ENCODE measurements at places on chromosomes 16 and 17.

- DNase-seq: no peak
Observed at GRCh38 chr16:8541868-8542267, 48.4 kb downstream of the TMEM114 start.

DNA sequence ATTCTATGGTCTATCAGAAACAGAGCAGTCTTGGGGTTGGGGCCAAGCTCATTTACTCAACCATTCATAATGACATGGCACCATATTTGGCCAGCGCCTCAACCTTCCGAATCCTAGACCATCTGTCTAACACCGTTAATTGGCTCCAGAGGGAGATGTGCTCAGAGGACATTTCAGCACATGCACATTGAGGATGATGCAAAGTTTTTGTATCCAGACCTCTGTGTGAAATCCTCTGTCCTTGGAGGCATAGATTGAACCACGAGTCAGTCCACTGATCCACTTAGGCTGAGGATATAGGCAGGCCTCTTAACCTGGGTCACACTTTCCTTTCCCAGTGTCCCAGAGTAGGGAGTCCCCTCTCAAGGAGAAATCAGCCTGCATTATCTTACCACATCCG is 85.5 kb downstream of the SHISA6 start:
- no peak for DNase-seq

DNA sequence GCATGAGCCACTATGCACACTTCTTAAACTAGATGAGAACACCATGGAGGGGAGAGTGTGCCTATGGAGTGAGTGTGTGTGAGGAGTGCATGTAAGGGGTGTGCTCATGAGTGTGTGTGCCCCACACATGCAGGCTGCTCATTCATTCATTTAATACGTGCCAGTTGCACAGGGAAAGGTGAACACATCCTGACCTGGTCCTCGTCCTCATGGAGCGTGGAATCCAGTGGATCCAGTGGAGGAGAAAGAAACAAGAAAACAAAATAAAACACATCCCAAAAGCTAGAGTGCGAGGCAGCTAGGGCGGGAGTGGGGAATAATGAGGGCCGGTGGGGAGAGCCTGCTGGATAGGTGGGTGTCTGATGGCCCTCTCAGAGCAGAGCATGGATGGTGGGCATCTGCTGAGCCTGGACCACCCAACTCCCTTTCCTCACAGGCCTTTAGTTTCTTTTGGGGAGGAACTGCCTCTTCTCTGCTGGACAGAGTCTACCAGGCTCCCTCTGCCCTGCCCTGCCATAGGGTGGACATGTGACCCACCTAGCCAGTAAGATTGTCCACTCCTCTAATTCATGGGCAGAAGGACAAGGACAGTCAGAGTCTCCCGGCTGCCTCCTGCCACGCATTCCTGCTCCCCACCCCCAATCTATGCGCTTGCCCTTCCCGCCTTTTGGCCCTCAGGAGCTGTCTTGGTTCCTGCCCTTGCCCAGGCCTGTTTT is 204.3 kb downstream of the RAB11FIP4 start:
- no peak for DNase-seq

- DNase-seq: no peak
Observed at GRCh38 chr17:80223838-80224497, 3.7 kb downstream of the SLC26A11 start.

DNA sequence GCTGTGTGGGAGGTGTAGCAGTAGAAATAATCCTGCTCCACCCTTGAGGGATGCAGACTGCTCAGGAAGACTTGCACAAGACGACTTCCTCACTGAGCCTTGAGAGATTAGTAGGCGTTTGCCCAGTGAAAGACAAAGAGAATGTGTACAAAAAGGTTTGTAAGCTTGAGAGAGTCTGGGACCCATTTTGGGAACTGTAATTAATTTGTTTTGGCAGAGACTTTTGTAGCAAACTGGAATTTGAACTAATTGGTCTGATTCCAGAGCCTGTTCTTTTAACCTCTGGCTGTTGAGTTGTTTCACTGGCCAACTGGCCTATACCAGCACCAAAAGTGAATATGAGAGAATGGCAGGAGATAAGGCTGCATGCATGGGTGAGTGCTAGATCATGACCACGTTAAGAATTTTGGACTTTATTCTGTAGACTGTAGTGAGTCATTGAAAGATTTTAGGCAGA is 75.5 kb downstream of the AATF start:
- no peak for DNase-seq

DNA sequence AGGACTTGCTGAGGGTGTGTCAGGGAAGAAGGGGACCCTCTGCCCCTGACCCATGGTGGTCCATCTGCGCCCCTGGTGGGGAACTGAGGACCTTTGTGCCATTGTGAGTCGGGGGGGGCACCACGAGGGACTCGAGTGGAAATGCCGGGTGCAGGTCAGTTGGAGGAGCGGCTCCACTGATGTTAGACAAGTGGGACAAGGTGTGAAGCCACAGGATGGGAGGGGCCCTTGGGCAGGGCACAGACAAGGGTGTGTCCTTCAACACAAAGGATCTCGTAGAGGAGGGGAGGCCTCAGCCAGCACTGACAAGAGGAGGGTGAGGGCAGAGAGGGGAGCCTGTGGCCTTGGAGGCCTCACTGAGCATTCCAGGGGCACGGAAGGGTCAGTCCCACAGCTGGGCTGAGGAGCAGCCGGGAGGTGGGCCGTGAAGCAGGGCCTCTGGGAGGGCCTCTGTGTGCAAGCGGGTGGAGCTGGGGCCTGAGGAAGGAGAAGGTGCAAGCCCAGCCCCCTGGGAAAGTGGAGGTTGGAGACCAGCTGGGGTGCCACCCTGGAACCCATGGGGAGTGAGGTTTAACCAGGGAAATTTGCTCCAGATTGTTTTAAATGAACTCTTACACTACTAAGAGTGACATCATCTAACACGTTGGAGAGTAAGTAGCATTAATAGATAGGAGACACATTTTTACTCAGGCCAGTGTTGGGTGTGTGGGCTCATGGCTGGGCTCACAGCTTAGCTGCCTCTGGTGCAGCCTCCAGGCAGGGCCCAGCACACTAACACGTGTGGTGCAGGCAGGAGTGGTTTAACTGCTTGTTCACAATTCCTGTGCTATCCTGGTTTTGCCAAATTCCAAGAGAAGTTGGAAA is 27.9 kb downstream of the NARF start:
- DNase-seq: no peak

- DNase-seq: no peak
Observed at GRCh38 chr16:769934-770333, 9.4 kb downstream of the MSLN start.

DNA sequence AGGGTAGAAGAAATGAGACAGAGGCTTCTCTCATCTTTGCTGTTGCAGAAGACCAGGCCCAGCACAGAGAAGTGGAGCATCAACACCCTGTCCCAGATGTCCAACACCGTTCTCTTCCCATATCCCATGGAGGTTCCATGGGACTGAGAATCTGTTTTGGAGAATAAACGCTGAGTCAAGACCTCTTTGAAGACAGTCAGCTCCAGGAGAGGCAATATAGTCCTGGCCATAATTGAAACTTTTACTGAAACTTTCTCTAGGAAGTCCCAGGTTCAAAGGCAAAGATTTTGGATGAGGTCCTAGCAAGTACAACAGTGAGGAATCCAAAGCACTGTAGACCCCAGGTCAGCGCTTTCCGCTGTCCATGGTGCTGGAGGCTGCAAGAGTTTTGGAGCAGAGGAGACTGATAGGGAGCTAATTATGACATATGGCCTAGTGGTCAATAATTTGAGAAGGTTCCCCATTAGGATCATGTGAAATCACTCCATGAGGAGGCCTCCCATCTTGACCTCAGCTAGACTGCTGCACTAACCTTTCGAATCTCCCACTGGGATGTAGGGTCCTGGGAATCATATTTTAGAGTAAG is 36.0 kb downstream of the OSBPL7 start:
- no peak for DNase-seq

- no peak for DNase-seq
Observed at GRCh38 chr16:66872559-66872942, 7.8 kb upstream of the PDP2 start.

- DNase-seq: no peak
Observed at GRCh38 chr16:90043526-90043925, 24.3 kb upstream of the DBNDD1 start.

DNA sequence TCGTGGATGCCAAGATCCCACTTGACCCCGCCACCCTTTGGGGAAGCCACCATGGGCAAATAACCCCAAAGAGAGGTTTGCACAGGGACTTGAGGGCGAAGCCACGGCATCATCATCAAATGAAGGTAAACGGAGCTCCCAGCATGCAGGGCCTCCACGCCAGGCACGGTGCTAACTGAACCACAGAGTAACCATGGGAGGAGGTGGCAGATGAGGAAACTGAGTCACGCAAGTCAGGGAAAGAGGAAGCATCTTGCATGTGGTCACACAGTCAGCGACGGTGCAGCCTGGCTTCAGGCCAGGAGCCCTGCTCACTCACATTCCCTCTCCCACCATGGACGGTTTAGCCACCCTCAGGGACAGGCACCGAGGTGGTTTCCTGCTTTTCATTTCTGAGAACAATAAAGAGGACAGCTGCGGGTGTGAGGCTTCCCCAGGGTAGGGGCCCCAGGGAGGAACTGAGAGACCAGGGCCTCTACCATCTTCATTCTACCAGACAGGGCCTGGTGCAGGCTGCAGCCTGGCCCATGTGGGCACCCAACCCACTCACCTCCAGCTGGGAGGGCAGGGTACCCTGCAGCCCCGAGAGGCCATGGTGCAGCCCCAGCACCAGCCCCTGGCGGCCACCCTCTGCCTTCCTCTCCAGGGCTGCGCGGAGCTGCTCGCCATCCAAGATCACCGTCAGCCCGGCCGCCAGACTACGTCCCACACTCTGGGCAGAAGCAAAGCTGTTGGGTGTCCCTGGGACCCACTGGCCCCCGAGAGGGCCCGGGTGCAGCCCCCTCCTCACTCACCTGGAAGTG is 78.3 kb downstream of the RMI2 start:
- DNase-seq: no peak

GRCh38 chr16:30649725-30650368 is 913 bp upstream of the PRR14 start:
- DNase-seq: peak; percentile 26

- DNase-seq: peak; percentile 58
Observed at GRCh38 chr16:86519649-86520316, 9.5 kb downstream of the FOXF1 start.

DNA sequence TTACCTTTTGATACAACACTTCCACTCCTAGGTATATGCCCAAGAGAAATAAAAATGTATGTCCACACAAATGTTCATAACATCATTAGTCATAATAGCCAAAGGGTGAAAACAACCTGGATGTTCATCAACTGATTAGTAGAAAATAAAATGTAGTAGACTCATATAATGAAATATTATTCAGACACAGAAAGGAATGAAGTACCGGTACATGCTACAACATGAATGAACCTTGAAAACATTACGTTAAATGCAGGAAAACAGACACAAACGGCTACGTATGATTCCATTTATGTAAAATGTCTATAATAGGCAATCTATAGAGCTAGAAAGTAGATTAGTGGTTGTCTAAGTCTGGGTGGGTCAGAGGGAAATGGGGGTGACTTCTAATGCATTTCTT is 358.5 kb downstream of the CA10 start:
- DNase-seq: no peak

DNA sequence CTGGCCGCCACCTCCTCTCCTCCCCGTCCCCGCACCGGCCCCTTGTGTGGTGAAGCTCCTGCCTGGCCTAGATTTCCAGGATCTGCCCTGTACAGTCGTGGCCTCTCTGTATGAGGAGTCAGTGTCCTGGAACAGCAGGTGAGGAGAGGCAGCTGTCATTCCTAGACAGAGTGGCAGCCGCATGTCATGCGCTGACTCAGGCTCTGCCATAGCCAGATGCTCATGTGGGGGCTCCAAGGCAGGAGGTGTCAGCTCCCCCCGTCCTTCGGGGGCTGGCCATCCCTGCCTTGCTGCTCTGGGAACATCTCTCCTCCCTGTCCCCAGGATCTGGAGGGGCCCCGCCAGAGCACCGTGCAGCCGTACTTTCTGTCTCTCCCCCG is 60.4 kb downstream of the BAIAP2 start:
- DNase-seq: no peak

GRCh38 chr16:64278196-64278595 is 843.7 kb downstream of the CDH11 start:
- DNase-seq: no peak

GRCh38 chr17:39919087-39919683 is 750 bp upstream of the GSDMB start:
- DNase-seq: no peak

DNA sequence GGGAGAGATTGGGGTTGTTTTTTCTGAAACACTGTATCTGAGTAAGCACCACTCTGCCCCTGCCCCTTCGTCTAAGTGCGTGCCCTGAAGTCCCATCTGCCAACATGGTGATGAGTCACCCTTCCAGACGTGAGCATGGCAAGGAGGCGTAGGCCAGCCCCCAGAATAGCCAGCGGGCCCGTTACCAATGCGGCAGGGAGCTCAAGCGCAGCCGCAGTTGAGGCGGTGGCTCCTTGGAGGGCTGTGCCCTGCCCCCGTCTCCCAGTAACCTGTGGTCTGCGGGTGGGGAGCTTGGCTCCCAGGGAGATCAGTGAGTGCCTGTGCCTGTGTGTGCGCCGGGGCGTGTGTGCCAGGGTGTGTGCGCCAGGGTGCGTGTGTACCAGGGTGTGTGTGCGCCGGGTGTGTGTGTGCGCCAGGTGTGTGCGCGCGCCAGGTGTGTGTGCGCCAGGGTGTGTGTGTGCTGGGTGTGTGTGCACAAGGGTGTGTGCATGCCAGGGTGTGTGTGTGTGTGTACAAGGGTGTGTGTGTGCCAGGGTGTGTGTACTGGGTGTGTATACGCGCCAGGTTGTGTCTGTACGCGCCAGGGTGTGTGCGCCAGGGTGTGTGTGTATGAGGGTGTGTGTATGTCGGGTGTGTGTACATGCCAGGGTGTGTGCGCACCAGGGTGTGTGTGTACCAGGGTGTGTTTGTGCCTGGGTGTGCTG is 98.6 kb upstream of the CHMP6 start:
- peak; percentile 62 for DNase-seq
